ENCODE measurements at places on chromosomes 1 and 21. TPM values are rescaled to one million over a fixed set of nuclear protein-coding genes. Genes with fewer than 3 reads are reported as not detected.

The SPRR3 gene
- total RNA-seq: not detected

The CFHR5 gene
- not detected for total RNA-seq

The ILDR2 gene
- total RNA-seq: 5.9 TPM

The SYT14 gene
- 1.3 TPM for total RNA-seq

The BARHL2 gene
- not detected for total RNA-seq

DNA sequence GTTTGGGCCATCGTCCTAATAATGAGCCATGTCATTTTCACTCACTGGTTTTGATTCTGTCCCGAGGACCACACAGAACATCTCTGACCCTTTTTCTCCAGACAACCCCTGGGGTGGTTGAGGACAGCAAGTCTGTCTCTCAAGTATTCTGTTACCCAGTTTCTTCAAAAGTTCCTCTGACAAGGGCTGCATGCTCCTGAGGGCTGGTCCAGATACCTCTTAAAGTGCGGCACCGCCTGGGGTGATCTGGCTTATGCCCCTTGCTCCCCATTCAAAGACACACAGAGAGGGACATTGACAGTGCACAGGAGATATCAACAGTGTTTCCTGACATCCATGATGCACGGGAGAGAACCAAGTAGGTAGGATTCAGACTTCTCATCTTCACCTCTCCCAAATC, 132.9 kb upstream of the EDN2 start:
- no peak overlapping the region for H3K4me3 ChIP-seq
- H3K27me3 ChIP-seq: no peaks in the 10 kb centered on the region
- no peak for DNase-seq
- H3K36me3 ChIP-seq: no peaks in the 10 kb centered on the region

GRCh38 chr1:63723602-63724001, 50.2 kb upstream of the ROR1 start:
- no peak overlapping the region for H3K4me3 ChIP-seq
- no peak overlapping the region for H3K27ac ChIP-seq
- no peak for DNase-seq
- no peaks in the 10 kb centered on the region for H3K4me1 ChIP-seq

- no peaks in the 10 kb centered on the region for H3K27me3 ChIP-seq
- H3K36me3 ChIP-seq: no peaks in the 10 kb centered on the region
- no peak overlapping the region for H3K27ac ChIP-seq
These were observed 9.2 kb downstream of the ABCG1 start for GRCh38 chr21:42227909-42228708.

DNA sequence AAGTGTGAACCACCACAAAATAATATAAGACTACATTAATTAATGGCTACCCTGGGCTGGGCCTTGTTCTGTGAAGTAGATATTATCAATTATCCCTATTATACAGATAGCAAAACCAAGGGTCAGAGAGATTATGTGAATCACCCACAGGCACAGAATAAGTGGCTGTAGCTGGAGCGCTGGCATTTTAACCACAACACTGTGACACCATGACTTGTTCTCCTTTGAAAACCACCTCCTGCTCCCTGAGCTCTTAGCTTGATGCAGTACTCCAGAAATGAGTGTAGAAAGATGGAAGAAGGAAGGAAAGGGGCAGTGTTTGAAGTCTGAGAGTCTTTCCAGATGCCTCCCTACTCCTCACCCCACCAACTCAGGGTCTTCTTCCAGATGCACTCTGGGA, 29.5 kb upstream of the JUN start:
- H3K4me3 ChIP-seq: no peak overlapping the region
- no peaks in the 10 kb centered on the region for H3K27me3 ChIP-seq
- DNase-seq: no peak
- H3K27ac ChIP-seq: no peak overlapping the region

- no peaks in the 10 kb centered on the region for H3K36me3 ChIP-seq
- no peak overlapping the region for H3K4me3 ChIP-seq
- no peaks in the 10 kb centered on the region for H3K27me3 ChIP-seq
- no peaks in the 10 kb centered on the region for H3K4me1 ChIP-seq
These were observed 1.1 kb upstream of the SLC19A1 start for GRCh38 chr21:45543371-45543709.

DNA sequence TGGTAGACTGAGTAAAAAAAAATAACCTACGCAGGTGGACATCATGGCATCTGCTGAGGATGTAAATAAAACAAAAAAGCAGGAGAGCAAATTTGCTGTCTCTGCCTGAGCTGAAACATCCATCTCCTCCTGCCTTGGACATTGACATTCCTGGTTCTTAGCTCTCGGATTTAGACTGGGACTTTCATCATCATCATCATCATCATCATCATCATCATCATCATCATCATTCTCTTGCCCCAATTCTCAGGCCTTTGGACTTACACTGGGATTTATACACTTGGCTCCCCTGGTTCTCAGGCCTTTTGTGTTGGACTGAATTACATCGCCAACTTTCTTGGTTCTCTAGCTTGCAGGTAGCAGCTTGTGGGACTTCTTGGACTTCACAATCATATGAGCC, 308.4 kb upstream of the BEND5 start:
- H3K4me1 ChIP-seq: no peaks in the 10 kb centered on the region
- no peaks in the 10 kb centered on the region for H3K27me3 ChIP-seq
- H3K4me3 ChIP-seq: no peak overlapping the region

GRCh38 chr1:46820560-46821060, 21.8 kb downstream of the CYP4B1 start:
- no peak overlapping the region for H3K4me3 ChIP-seq
- DNase-seq: no peak
- no peak overlapping the region for H3K27ac ChIP-seq
- H3K4me1 ChIP-seq: no peaks in the 10 kb centered on the region
- H3K27me3 ChIP-seq: no peaks in the 10 kb centered on the region
- no peaks in the 10 kb centered on the region for H3K36me3 ChIP-seq

DNA sequence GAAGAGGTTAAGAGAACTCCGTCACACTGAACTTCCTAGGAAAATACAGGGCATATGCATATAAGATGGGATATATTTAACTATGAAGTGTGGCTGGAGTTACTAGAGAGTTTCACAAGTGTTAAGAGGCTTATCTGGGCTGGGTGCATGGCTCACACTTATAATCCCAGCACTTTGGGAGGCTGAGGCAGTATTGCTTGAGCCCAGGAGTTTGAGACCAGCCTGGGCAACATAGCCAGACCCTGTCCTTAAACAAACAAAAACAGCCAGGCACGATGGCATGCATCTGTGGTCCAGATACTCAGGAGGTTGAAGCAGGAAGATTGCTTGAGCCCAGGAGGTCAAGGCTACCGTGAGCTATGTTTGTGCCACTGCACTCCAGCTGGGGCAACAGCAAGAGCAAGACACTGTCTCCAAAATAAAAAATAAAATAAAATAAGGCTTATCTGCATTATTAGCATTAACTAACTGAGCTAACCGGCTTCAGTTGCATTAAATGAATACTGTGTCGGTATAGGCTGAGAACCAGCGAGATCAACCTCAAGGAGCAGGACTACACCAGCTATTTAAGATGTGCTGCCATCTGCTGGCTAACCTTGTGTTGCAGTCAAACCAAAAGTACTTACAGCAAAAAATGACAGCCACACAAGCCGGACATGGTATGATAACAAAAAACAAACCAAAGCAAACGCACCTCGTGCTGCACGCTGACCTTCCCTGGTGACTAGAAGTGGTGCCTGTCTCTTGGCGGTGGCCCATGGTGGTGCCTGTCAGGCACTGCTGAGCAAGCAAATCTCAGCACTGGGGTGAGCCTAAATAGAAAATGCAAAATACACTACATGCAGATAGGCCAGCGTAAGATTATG, 19.7 kb upstream of the RBBP5 start:
- H3K27ac ChIP-seq: no peak overlapping the region
- peaks cover 7% of the 10 kb centered on the region for H3K4me1 ChIP-seq
- H3K27me3 ChIP-seq: no peaks in the 10 kb centered on the region
- H3K36me3 ChIP-seq: no peaks in the 10 kb centered on the region

GRCh38 chr1:81681601-81682266, 119.0 kb upstream of the ADGRL2 start:
- H3K27ac ChIP-seq: no peak overlapping the region
- no peak for DNase-seq
- H3K27me3 ChIP-seq: no peaks in the 10 kb centered on the region
- H3K36me3 ChIP-seq: no peaks in the 10 kb centered on the region

DNA sequence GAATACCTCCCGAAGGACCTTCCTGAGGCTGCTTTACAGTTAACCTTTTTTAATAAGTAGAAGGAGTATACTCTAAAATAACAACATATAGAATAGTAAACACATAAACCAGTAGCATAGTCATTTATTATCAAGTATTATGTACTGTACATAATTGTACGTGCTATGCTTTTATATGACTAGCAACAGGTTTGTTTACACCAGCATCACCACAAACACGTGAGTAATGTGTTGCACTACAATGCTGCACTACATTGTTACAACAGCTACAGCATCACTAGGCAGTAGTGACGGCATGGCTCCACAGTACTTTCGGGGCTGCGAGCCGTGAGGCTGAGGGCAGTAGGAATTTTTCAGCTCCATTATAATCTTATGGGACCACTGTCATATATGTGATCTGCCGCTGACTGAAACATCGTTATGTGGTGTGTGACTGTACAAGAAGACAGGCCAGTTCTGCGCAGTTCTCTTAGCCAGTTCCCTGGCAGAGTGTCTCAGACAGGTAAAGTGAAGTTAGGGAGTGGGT, 82.8 kb upstream of the LRRC8D start:
- H3K36me3 ChIP-seq: no peaks in the 10 kb centered on the region
- no peaks in the 10 kb centered on the region for H3K4me1 ChIP-seq
- H3K27ac ChIP-seq: no peak overlapping the region
- no peak for DNase-seq
- no peaks in the 10 kb centered on the region for H3K27me3 ChIP-seq
- no peak overlapping the region for H3K4me3 ChIP-seq

DNA sequence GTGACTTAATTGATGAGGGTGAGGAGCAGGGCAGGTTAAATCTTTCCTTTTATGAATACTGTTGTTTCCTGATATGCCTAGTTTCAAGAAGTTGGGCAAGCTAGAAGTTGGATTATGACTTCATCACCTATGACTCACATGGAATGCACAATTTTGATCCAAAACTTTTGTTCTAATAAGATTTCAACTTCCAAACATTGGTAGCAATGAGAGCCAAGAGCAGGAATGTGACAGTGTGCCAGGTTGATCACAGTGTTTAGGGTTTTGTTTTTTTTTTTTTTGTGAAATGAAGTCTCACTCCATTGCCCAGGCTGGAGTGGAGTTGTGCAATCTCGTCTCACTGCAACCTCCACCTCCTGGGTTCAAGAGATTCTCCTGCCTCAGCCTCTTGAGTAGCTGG, 349.4 kb downstream of the DUSP10 start:
- H3K36me3 ChIP-seq: no peaks in the 10 kb centered on the region
- no peaks in the 10 kb centered on the region for H3K27me3 ChIP-seq
- no peak overlapping the region for H3K4me3 ChIP-seq

GRCh38 chr1:220875260-220875659, 4.0 kb upstream of the HLX start:
- H3K36me3 ChIP-seq: no peaks in the 10 kb centered on the region
- no peak overlapping the region for H3K27ac ChIP-seq
- no peak overlapping the region for H3K4me3 ChIP-seq
- DNase-seq: no peak
- peaks cover 24% of the 10 kb centered on the region for H3K27me3 ChIP-seq

DNA sequence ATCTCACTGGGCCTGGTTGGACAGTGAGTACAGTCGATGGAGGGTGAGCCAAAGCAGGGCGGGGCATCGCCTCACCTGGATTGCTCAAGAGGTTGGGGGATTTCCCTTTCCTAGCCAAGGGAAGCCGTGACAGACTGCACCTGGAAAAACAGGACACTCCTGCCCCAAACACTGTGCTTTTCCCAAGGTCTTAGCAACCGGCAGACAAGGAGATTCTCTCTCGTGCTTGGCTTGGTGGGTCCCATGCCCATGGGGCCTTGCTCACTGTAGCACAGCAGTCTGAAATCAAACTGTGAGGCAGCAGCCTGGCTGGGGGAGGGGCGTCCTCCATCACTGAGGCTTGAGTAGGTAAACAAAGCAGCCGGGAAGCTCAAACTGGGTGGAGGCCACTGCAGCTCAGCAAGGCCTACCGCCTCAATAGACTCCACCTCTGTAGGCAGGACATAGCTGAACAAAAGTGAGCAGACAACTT, 11.3 kb downstream of the C1orf105 start:
- H3K27ac ChIP-seq: no peak overlapping the region
- no peak overlapping the region for H3K4me3 ChIP-seq
- no peak for DNase-seq
- H3K4me1 ChIP-seq: no peaks in the 10 kb centered on the region
- no peaks in the 10 kb centered on the region for H3K27me3 ChIP-seq

- no peak overlapping the region for H3K4me3 ChIP-seq
- no peaks in the 10 kb centered on the region for H3K27me3 ChIP-seq
- H3K36me3 ChIP-seq: peaks cover 2% of the 10 kb centered on the region
- H3K27ac ChIP-seq: no peak overlapping the region
These were observed 6.5 kb downstream of the DEGS1 start for GRCh38 chr1:224189561-224189960.

GRCh38 chr1:216742625-216743024, 19.4 kb upstream of the ESRRG start:
- no peaks in the 10 kb centered on the region for H3K4me1 ChIP-seq
- H3K27me3 ChIP-seq: no peaks in the 10 kb centered on the region
- no peaks in the 10 kb centered on the region for H3K36me3 ChIP-seq
- H3K27ac ChIP-seq: no peak overlapping the region

DNA sequence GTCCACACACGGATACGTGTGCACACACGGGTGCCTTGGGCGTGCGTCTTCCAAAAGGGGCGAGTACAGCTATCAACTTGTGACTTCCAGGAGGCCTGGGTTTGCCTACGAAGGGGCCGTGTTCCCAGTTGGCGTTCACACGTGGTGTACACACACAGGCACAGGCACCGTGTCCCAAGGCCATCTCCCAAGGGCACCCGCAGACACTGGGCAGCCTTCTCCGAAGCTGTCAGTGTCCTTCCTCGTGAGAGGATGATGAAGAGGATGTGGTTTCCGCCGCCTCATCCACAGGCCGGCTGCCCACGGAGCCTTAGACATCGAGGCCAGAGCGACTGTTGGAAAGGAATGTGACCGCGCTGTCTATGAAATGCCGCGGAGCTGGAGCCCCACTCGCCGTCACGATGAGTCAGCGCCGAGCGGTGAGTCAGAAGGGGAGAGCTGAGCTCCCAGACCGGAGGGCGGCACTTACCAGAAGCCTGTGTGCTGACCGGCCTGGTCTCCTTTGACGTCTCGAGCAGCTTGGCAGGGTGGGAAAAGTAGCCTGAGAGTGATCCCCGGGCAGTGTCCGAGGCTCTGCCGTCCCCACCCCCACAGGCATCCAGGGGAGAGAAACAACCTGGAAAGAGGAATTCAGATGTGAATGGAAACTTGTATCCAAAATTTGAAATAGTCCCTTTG, 141.4 kb upstream of the ARHGEF16 start:
- peak; percentile 77 for DNase-seq
- H3K36me3 ChIP-seq: no peaks in the 10 kb centered on the region
- H3K27ac ChIP-seq: peak overlapping the region; percentile 89
- H3K4me3 ChIP-seq: no peak overlapping the region
- H3K27me3 ChIP-seq: peaks cover 20% of the 10 kb centered on the region

Data from kidney (tissue), 22 donors.